ENCODE measurements at places on chromosomes 12 and 14.

- no peak for DNase-seq
Measured at GRCh38 chr12:68281322-68282077, 28.1 kb upstream of the IL22 start.

DNA sequence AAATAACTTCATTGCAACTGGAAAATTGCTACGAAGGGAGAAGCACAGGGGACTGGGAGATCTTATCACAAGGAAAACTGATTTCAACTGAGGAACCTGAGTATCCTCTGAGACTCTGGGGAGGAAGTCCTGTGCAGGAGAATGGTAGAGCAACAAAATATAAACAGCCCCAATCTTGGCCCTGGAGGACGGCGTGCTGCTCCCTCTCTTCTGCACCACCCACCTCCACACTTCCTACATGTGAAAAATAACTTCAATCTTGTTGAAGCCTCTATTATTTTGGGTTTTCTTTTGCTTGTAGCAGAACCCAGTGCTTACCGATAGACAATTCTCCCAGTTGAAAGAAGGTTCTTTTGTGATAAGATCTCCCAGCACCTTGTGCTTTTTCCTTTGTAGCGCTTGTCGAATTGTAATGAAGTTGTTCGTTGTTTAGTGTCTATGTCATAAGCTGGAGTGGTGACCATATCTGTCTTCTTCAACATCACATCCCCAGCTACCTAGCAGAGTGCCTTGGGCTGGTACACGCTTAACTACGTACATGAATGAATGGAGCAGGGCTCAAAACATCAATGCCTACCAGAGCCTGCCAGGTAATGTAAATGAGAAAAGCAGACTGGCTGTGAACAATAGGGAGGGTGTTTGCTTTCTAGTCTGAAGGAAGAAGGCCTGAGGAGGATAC lies 2.8 kb upstream of the CD4 start:
- no peak for DNase-seq

- DNase-seq = no peak
Measured at GRCh38 chr14:54709444-54709843, 142.5 kb downstream of the SAMD4A start.

- no peak for DNase-seq
Measured at GRCh38 chr14:61484031-61484430, 162.7 kb downstream of the PRKCH start.

DNA sequence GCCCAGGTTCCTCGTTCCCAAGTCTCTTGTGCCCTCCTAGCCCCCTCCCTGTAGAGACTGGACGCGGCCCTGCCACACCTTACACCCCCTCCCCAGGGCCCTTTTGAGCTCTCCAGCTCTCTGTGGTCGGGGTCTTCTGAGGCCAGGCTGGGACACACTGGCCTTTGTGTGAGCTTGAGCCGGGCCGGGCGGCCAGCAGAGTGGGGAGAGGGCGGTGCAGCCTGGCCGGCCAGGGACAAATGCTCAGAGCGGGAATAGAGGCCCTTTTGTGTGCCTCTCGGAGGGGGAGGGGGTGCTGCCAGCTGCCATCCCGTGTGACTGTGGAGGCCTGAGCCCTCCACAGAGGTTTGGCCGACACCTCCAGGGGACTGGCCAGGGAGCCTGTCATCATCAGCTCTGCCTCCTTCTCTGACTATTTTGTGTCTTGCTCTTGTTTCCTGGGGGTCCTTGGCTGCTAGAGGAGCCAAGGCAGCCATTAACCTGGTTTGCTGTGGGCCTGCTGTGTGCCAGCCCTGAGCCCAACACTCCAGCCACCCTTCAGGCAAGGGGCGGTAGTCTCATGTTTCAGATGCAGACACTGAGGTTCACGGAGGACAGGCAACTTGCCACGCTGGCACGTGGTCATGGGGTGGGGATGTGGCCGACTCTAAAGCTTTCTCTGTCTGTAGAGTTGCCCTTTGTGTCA lies 13.6 kb downstream of the FAM222A start:
- DNase-seq = no peak

DNA sequence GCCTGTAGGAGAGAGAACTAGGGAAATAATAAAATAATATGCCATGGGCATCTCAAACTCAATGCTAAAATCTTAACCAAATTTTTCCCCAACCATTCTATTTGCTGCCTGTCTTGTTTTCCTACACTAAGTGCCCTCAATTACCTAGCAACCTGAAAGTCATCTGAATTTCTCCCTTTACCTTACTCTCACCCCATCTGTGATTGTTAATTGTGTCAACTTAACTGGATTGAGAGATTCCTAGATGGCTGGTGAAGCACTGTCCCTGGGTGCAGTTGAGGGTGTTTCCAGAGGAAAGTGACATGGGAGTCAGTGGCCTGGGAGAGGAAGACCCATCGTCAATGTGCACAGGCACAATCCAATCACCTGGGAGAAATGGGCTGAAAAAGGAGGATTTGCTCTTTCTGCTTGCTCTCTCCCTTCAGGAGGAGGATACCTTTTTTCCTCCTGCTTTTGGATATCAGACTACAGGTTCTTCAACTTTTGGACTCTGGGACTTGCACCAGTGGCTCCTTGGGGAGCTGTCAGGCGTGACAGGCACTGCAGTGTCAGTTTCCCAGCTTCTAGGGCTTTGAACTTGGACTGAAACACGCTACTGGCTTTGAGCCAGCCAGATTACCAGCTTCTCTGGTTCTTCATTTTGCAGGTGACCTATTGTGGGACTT lies 100.1 kb downstream of the PPP1R12A start:
- no peak for DNase-seq

DNA sequence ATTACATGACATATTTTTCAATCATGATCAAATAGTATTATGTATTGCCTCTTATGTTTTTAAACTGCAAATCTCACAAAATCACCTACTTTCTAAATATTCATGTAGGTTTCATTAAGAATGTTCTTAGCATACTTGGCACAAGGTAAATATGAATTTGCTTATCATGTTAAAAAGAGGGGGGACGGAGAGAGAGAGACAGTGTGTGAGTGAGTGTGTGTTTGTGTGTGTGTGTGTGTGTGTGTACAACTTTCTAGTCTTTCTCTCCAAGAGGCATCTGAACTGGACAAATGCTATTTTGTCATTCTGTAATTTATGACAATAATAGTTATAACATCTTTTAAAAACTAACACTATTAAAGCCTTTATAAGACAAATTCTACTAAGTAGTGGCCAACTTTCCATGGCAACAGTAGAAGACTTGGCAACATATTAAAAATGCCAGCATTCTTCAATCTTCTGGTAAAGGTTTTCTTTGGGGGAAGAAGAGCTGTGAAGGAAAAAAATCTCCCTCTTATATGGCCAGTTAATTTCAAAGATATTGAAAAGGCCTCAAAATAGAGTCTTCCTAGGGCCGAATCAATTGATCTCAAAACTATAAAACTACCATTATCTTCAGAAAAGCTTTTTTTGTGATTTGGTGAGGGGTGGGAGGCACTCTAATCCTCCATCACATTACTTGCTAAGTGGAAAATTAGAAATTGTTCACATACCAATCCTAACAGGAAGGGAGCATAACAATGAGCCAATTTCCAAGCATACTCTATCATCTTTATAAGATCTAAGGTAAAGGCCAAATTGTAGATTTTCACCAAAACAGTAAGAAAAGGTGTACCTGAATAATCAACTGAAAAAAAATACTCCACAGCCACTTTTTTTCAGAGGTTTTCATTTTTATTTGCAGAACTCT lies 28.2 kb downstream of the CDK17 start:
- no peak for DNase-seq

DNA sequence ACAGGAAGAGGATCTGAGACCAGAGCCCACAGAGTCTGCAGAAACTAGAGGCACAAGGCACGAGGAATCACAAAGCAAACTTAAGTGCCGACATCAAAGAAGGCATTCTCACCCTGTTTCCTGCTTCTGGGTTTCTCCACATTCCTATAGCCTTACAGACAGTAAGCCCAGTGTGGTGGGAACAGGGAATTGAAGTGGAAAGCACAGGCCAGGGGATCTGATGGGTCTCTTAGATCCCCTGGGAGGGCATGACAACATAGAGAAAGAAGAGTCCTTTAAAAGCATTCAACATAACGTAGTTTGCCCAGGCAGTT lies 75.6 kb upstream of the FRMD6 start:
- DNase-seq = no peak

- no peak for DNase-seq
Measured at GRCh38 chr14:61864329-61864898, 102.2 kb downstream of the SNAPC1 start.

GRCh38 chr12:68158432-68158831 lies 1.1 kb downstream of the IFNG start:
- no peak for DNase-seq

DNA sequence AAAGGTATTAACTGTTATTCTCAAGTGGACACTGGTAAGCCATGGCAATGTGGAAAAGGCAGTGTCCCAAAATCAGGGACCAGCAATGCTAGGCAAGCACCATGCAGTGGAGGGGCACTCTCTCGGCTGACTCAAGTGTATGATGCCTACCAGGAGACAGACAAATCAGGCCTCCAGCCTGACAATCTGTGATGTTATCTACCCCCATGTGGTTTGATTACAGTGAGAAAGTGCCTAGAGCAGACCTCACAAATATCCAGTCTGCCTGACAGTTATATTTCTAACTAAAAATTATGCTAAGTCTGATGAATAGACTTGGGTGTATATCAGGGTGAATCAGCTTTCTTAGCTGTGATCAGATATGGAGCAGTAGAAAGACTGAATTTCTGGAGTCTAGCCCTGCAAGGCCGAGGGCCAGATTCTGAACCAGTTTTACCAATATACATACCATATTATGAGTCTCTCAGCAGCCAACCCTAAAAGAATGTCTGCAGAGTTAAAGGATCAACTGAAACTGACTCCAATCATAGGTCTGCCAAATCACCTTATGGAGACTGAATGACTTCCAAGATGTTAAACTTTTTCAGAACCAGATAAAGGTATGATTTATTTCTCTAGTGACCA lies 3.2 kb downstream of the PLBD1 start:
- DNase-seq = no peak

GRCh38 chr12:62760779-62761178 lies 174.2 kb downstream of the PPM1H start:
- no peak for DNase-seq

DNA sequence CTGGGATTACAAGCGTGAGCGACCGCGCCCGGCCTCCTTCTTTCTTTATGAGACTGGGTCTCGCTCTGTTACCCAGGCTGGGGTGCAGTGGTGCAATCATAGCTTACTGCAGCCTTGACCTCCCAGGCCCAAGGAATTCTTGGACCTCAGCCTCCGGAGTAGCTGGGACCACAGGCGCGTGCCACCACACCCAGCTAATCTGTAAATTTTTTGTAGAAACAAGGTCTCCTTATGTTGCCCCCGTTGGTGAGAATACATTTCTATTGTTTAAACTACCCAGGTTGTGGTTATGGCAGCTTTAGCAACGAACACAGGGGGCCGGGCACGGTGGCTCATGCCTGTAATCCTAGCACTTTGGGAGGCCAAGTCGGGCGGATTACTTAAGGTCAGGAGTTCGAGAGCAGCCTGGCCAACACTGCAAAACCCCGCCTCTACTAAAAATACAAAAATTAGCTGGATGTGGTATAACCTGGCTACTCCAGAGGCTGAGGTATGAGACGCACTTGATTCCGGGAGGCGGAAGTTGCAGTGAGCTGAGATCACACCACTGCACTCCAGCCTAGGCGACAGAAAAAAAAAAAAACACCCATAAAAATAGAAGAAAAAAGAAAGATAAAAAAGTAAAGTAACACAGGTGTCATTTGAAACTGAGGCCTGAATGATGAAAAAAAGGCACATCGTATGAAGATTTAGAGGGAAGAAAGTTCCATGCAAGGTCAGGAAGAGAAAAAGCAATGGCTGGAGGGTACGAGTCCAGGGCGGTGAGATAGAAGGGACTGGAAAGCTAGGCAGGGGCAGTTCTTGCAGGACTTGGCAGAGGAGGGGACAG lies 977 bp upstream of the TMEM120B start:
- no peak for DNase-seq

DNA sequence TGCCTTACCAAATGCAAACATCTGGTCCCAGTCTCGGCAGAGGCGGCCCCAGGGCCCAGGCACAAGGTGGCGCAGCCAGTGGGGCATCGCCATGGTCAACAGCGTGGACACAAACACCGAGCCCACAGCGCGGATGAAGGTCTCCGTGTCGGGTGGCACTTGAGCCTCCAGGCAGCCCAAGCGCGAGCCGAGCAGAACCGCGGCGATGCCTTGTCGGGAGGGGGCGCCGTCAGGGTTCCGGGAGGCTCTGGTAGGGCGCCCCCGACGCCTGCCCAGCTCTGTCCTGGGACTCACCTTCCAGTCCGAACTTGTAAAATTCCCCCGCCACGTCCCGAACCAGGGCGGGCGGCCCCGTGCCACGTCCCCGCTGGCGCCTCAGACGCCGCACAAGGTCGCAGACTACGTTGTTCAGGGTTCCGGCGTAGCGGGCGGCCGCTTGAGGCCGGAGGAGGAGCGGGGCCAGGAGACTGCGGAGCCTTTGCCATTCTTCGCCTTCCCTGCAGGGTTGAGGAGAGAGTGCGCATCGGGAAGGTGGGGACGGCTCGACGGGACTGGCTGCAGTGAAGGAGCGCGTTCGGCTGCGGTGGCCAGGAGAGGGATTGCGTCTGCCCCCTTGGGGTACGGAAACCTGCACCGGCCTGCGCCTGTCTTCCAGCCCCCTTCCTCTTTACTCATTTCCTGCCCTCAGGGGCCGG lies 1.7 kb downstream of the CYP27B1 start:
- peak; percentile 35 for DNase-seq

GRCh38 chr12:104840262-104840661 lies 117.8 kb downstream of the SLC41A2 start:
- no peak for DNase-seq

- no peak for DNase-seq
Measured at GRCh38 chr14:61140872-61141271, 140.3 kb downstream of the TMEM30B start.

GRCh38 chr12:106123551-106124081 lies 15.1 kb downstream of the NUAK1 start:
- no peak for DNase-seq

DNA sequence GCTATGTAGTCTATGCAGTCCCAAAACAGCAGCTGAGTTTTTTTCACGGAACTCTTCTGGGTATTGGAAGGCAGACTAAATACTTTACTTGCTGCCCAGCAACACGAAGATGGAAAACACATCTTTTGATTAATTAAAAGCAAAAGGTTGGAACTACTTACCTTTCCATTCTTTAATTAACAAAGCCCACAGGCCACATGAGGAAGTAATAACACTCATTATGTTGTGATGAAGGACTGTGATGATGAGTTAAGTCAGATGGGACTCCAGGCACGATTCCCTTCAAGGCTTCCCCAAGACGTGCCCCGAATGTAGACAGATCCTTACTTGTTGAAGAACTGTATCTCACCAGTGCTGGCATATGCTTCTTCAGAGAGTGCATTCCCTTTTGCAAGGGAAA lies 129.0 kb downstream of the WIF1 start:
- DNase-seq = no peak

DNA sequence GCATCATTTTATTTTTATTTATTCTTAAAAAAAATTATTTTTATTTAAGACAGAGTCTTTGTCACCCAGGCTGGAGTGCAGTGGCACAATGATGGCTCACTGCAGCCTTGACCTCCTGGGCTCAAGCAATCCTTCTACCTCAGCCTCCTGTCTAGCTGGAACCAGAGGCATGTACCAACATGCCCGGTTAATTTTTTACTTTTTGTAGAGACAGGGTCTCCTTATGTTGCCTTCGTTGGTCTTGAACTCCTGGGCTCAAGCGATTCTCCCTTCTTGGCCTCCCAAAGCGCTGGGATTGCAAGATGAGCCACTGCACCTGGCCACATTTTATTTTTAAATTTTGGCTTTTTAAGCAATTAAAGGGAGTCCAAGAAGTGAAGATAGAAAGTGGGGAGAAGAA lies 21.4 kb downstream of the TTC6 start:
- no peak for DNase-seq

GRCh38 chr12:68620519-68621471 lies 10.1 kb downstream of the RAP1B start:
- DNase-seq = no peak

All from activated T-helper 1 cell treated with anti-CD3 and anti-CD28 coated beads, Interleukin-2, amount 50 U/mL, for 16 hours (primary cell).